ENCODE measurements at places on chromosomes 12 and 14. TPM values are rescaled to one million over a fixed set of nuclear protein-coding genes. Genes with fewer than 3 reads are reported as not detected.

- no peak for DNase-seq
- H3K4me3 ChIP-seq: no peak overlapping the region
- peaks cover 5% of the 10 kb centered on the region for H3K4me1 ChIP-seq
- H3K27me3 ChIP-seq: no peaks in the 10 kb centered on the region
Measured at GRCh38 chr14:99041141-99041819, 230.7 kb downstream of the BCL11B start.

The GALNT16 gene
- 0.11 TPM for total RNA-seq

The BDKRB2 gene
- total RNA-seq: 31.2 TPM

- H3K27ac ChIP-seq: no peak overlapping the region
- no peaks in the 10 kb centered on the region for H3K4me1 ChIP-seq
- H3K36me3 ChIP-seq: no peaks in the 10 kb centered on the region
- no peak for DNase-seq
- peaks cover 4% of the 10 kb centered on the region for H3K27me3 ChIP-seq
Measured at GRCh38 chr14:105910426-105910825, 384.0 kb downstream of the TMEM121 start.

The TMEM121 gene
- total RNA-seq: 2.1 TPM

The BCL2L2 gene
- 57.8 TPM for total RNA-seq

- no peak for DNase-seq
- no peaks in the 10 kb centered on the region for H3K27me3 ChIP-seq
- peaks cover 5% of the 10 kb centered on the region for H3K4me1 ChIP-seq
- H3K27ac ChIP-seq: no peak overlapping the region
- no peak overlapping the region for H3K4me3 ChIP-seq
Measured at GRCh38 chr12:47236109-47236714, 156.5 kb upstream of the AMIGO2 start.

DNA sequence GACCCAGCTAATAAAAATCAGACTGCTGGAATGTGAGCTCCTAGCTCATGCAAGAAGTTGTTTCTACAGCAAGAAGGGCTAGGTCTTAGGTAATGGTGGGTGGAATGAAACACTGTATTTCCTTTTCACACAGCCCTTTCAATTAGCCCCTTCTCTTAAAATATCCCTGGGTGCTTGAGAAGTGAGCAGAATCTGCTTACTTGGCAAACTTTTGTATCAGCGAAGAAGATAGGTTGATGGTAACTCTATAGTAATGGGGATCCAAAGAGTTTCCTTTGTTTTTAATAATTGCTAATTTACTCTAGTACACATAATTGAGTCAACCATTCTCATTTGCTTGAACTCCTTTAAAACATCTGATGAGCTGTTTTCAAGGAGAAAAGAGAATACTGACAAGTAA lies 100.6 kb upstream of the FSCB start:
- no peak overlapping the region for H3K27ac ChIP-seq
- H3K36me3 ChIP-seq: no peaks in the 10 kb centered on the region
- no peak for DNase-seq

- peaks cover 52% of the 10 kb centered on the region for H3K4me1 ChIP-seq
- no peaks in the 10 kb centered on the region for H3K36me3 ChIP-seq
- no peak overlapping the region for H3K27ac ChIP-seq
- no peaks in the 10 kb centered on the region for H3K27me3 ChIP-seq
- DNase-seq: no peak
Measured at GRCh38 chr12:132597333-132598316, 12.8 kb downstream of the LRCOL1 start.

The TAS2R13 gene
- not detected for total RNA-seq

The FIGNL2 gene
- 0.19 TPM for total RNA-seq

The VAMP1 gene
- 1.2 TPM for total RNA-seq

The TTC9 gene
- total RNA-seq: 38.1 TPM
